ENCODE measurements at places on chromosomes 3 and 15.

DNA sequence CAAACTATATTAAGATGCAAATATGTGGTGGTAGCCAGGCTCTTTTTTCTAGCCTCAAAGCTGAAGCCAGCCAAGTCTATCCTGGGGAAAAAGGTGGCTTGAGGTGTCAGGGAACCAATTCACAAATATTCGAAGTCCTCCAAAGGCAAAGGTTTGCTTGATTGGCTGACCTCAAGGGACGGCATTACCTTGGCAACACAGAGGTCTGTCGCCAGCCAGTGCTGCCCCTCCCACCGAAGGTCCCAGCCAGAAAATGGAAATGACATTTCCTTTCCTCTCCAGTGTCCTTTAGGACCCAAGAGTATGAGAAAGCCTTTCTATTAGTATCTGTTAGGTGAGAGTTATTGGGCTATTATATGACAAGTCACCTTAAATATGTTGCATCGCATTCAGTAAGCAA, 96.0 kb upstream of the LIMD1 start:
- DNase-seq = no peak

- no peak for DNase-seq
These were observed 546.8 kb downstream of the TBL1XR1 start for GRCh38 chr3:176650478-176650877.

- no peak for DNase-seq
These were observed 102.8 kb upstream of the TBC1D5 start for GRCh38 chr3:17845026-17845812.

DNA sequence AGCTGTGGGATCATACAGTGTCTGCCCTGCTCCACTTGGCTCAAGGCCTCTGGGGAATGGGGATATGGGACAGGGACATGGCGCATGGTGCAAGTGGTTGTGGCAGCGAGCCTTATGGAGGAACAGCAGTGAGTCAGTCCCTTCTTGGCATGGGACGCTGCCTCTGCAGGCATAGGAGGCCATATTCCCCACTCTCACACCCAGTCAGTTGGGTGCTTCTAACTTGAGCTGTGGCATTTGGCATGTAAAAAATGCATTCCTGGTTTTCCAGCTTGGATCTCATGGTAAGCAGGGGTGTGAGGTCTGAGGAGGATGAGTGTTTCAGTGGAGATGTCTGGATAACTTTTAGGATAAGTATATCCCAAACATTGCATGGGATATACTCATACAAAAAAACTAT, 31.6 kb upstream of the UBE2Q2 start:
- no peak for DNase-seq

- no peak for DNase-seq
These were observed 249.1 kb downstream of the CTNNB1 start for GRCh38 chr3:41448396-41448795.

DNA sequence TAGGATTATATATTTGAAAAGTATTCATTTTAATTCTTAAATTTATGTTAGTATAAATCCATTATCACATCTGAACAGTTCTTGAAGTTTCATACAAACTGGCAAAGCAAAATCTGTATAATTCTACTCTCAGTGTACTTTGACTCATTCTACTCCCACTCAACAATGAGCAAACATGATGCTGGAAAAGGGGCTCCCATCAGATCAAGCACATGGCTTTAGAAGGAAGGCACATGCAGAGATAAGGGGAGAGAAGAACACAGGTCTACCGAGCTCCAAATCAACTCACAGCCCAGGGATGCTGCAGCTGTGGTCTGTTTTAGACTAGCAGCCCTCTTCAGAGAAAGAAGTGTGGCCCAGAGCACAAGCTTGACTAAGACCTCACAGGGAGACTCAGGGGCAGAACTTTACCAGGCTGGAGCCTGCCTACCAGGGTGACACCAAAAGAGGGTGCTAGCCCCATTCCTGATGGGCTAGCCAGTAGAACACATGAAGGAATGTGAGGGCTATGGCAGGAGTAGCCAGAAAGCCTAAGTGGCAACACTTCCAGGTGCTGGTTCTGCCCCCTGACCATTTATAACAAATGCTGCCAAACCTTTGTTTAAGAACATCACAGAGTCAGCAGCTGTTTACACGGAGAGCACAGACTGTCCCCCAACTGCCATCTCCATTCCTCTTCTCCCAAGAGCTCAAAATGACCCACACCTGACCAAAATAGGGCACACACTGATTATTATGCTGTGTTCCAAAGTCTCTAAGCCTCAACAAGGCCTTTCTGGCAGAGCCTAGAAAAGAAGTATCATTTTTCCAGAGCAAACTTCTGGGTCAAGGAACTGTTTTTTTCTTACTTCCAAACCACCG, 19.5 kb downstream of the SEC22C start:
- no peak for DNase-seq

GRCh38 chr15:72285927-72286516, 13.7 kb upstream of the PARP6 start:
- DNase-seq = no peak

GRCh38 chr3:13700889-13701288, 152.0 kb downstream of the FBLN2 start:
- DNase-seq = no peak

- no peak for DNase-seq
These were observed 483.7 kb upstream of the DPH6 start for GRCh38 chr15:36029606-36030210.

- DNase-seq = no peak
These were observed 54.0 kb downstream of the SNTN start for GRCh38 chr3:63706321-63707085.

GRCh38 chr3:133890972-133891644, 4.6 kb downstream of the RAB6B start:
- no peak for DNase-seq

DNA sequence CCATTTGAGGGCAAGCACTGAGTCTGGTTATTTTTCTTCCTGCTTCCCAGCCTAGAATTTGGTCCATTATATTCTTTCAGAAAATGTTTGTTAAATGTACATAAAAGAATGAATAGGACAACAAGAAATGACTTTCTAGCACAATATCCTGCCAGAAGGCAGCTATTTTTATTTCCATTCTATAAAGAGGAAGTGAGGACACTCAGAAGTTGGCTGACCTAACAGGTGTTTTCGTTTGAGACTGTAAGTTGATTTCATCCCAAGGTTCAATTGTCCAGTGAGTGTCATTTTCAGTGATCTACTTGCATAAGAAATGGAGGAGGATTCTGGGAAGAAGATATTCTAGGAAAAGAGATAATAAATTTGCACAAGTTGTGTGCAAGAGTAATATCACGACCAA, 191.9 kb upstream of the POU1F1 start:
- no peak for DNase-seq

- DNase-seq = no peak
These were observed 1.2 kb downstream of the KIF23 start for GRCh38 chr15:69415381-69415780.

DNA sequence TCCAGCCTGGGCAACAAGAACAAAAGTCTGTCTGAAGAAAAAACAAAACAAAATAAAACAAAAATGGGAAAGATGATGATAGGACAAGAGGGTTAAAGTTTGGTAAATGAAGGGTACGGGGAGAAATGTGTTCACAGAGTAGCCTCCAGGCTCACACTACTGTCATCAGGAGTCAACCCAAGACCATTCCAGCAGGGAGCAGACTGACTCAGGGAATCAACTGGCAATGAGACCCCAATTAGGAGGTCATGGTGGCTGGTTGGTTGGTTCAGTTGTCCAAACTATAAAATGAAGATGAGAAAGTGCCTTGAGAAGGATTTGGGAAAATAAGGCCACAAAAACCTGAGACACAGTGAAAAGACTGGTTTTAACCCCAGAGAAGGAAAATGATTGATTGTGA, 51.8 kb downstream of the KLHL6 start:
- no peak for DNase-seq

GRCh38 chr3:71726146-71726545, 944 bp upstream of the EIF4E3 start:
- DNase-seq = no peak

DNA sequence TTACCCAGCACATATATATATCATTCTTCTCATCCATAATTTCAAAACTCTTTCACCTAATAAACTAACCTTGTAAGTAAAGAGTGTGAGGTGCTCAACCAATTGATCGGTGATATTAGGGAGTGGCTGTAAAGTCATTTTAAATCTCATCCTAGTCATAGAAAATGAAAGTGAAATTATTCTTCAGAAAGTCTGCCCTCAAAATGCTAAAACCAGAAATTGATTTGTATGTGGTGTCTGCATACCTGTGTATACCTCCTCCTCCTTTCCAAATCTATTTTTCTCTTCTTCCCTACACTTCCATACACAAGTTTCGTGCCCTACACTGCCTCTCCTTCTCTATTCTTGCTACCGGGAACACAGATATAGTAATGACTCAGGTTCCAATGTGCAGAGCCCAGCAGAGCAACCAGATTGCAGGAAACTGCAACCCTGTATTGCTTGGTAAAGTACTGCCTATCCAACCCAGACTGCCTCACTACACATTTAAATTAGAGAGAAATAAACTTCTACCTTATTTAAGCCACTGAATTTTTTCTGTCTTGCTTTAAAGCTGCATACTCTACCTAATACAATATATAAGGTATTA, 7.4 kb upstream of the TBC1D5 start:
- DNase-seq = no peak

- DNase-seq = no peak
These were observed 38.4 kb downstream of the RBMS3 start for GRCh38 chr3:29319262-29319661.

DNA sequence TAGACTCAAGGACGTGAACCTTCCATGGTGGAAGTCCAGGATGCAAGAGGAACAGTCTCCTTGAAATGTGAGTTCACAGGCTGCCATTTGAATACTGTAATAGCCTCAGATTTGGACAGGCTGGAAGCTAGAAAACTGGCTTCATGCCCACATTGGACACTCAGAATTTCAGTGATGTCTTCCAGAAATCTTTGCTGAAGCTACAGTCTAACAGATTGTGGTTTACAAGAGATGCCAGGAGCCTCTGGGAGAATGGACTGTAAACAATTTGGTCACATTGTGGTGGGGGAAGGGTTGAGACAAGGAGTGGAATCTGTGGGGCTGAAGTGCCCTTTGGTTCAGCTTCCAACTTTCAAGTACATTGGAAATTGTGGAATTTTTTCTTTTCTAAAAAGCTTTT, 252.0 kb upstream of the PROK2 start:
- DNase-seq = no peak

GRCh38 chr3:152291649-152292066, 22.9 kb downstream of the MBNL1 start:
- no peak for DNase-seq

DNA sequence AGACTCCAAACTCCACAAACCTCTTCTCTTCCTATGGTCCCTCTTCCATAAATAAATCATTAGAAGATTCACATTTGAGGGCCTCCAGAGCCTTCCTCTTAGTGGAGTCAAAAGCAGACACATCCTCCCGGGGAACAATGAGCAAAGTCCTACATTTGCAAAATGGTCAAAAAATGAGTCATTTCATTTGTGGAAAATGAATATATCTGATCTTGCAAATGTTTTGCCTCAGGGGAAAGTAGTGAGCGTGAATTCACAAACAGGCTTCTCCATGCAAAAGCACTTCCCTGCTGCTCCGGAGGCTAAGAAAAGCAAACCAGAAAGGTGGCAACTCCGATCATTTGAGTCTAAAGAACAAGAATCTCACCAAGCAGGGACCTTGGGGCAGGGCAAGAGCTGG, 86.7 kb upstream of the IQSEC1 start:
- no peak for DNase-seq

GRCh38 chr3:71907996-71908395, 123.0 kb upstream of the PROK2 start:
- no peak for DNase-seq

DNA sequence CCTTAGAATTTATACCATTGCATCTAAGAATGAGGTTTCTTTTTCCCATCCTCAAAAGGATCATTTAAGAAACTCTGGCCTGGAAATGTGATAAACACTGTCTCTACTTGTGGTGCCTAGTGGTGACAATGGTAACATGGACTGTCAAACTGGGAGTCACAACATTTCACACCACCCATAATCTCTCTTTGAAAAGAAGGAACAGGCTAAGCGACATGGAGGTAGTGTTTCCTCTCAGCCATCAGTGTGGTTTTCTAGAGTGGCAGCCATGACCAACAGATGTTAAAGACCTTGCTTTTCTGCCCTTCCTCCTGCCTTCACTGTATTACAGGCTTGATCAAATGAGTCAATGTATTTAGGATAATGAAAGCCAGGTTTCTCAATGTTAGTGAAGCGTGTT, 283.1 kb upstream of the STAC start:
- no peak for DNase-seq

DNA sequence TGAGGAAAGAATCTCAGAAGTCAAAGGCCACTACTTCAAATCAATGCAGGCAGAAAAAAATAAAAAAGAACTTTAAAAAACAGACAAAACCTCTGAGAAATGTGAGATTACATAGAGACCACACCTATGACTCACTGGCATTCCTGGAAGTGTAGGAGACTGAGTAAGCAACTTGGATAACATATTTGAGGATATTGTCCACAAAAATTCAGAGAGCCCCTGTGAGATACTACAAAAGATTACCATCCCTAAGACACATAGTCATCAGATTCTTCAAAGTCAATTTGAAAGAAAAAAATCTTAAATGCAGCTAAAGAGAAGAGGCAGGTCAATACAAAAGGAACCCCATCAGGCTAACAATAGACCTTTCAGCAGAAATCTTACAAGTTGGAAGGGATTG, 887.3 kb downstream of the NTRK3 start:
- no peak for DNase-seq

DNA sequence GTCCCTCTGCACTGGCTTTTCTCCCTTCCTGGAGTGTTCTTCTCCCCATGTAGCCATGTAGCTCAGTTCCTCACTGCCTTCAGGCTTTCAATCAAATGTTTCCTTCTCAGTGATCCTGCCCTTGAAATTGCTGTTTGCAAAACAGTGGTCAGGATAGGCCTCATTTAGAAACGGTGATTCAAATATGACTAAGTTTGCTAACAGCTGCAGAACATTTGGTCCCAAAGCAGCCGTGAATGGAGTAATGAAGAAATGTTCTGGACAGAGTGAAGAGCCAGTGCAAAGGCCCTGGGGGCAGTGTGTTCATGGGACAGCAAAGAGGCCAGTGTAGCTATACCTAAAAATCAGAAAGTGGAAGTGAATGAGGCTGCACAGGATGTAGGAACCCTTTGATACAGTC, 223.4 kb downstream of the FEZF2 start:
- no peak for DNase-seq

DNA sequence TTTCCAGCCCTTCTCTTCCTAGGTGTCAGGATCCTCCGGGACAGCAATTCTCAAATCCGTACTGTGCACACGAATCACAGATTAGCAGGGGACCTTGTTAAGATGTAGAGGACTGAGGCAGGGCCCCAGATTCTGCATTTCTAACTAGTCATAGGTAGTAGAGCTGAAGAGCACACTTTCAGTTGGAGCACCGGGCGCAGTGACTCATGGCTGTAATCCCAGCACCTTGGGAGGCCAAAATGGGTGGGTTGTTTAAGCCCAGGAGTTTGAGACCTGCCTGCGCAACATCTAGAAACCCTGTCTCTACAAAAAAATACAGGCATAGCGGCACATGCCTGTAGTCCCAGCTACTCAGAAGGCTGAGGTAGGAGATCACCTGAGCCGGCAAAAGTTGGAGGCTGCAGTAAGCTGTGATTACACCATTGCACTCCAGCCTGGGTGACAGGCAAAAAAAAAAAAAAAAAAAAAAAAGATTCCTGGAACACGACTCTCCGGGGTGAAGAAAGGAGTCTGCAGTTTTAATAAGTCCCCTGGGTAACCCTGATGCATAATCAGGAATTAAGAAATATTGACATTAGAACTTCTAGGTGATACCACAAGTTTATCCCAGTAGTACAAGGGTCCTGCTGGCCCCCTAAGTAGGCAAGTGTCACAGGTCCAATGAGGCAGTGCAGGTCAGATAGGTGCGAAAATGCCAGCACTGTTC, 21.4 kb upstream of the IGDCC3 start:
- no peak for DNase-seq

Data from NCI-H1105 (cell line).